ENCODE measurements at places on chromosomes 2 and 18. TPM values are rescaled to one million over a fixed set of nuclear protein-coding genes. Genes with fewer than 3 reads are reported as not detected.

FARP2 gene
- 17.8 TPM for total RNA-seq

RIT2 gene
- not detected for total RNA-seq

WNT10A gene
- not detected for total RNA-seq

GREB1 gene
- total RNA-seq = not detected

REL gene
- total RNA-seq = 5.7 TPM

SKOR2 gene
- not detected for total RNA-seq

SAG gene
- not detected for total RNA-seq

IL37 gene
- total RNA-seq = not detected

ASTL gene
- not detected for total RNA-seq

OTOF gene
- 11.8 TPM for total RNA-seq

KIF1A gene
- not detected for total RNA-seq

POTEC gene
- total RNA-seq = not detected

METTL8 gene
- total RNA-seq = 5.7 TPM

CD28 gene
- not detected for total RNA-seq

TMEFF2 gene
- total RNA-seq = under 0.01 TPM

OR6B2 gene
- total RNA-seq = not detected

SMAD7 gene
- total RNA-seq = 6.4 TPM

PROKR1 gene
- total RNA-seq = not detected

SERPINB11 gene
- total RNA-seq = not detected

ITGA6 gene
- 414 TPM for total RNA-seq

CRYBA2 gene
- total RNA-seq = not detected

GULP1 gene
- total RNA-seq = 7.1 TPM

FAM237A gene
- not detected for total RNA-seq

CHRND gene
- total RNA-seq = not detected

IL36G gene
- not detected for total RNA-seq

LRRTM1 gene
- not detected for total RNA-seq

NIF3L1 gene
- total RNA-seq = 18.9 TPM

KCTD1 gene
- 5.8 TPM for total RNA-seq

MDH1 gene
- total RNA-seq = 114 TPM

TBC1D8 gene
- 92.5 TPM for total RNA-seq

MC4R gene
- not detected for total RNA-seq

NEUROD1 gene
- not detected for total RNA-seq

RAB27B gene
- not detected for total RNA-seq

CCDC74B gene
- 0.94 TPM for total RNA-seq

DSG1 gene
- total RNA-seq = not detected

SP140 gene
- total RNA-seq = not detected

SP5 gene
- total RNA-seq = not detected
